ENCODE measurements at places on chromosomes 3 and 15. TPM values are rescaled to one million over a fixed set of nuclear protein-coding genes. Genes with fewer than 3 reads are reported as not detected.

DNA sequence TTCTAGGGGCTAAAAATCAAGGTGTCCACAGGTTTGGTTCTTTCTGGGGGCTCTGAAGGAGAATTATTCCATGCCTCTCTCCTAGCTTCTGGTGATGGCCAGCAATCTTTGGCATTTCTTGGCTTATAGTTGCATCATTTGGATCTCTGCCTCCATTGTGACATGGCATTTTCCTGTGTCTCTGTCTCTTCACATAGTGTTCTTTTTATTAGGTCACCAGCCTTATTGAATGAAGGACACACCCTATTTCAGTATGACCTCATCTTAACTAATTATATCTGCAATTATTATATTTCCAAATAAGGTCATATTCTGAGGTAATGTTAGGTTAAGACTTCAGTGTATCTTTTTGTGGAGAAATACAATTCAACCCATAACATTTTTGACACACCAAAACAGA lies 3.2 kb upstream of the GBE1 start:
- no peak for DNase-seq
- no peak overlapping the region for H3K4me3 ChIP-seq
- H3K4me1 ChIP-seq: no peaks in the 10 kb centered on the region

GRCh38 chr15:84697236-84697990 lies 18.5 kb downstream of the SEC11A start:
- no peaks in the 10 kb centered on the region for H3K36me3 ChIP-seq
- no peak overlapping the region for H3K4me3 ChIP-seq
- H3K27ac ChIP-seq: no peak overlapping the region
- no peak for DNase-seq

DNA sequence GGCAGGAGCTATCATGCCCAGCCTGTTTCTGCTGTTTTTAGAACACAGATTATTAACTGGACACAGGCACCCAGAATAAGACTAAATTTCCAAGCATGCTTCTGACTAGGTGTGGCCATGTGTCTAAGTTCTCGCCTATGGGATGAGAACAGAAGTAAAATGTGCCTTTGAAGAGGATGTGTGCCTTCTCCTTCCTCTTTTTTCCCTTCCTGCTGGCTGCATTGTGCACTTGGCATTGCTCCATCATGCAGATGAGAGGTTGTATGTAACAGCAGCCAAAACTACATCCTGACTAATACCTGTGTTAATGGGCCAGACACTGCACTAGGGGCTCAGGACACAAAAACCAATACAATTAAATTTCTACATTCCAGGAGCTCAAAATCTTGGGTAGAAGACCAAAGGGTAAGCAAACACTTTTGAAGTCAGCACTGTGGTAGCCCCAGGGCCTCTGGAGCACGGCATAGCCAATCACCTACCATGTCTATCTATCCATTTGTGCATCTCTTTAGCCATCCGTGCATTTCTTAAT lies 40.9 kb upstream of the RNU6-1 start:
- H3K27me3 ChIP-seq: no peaks in the 10 kb centered on the region
- H3K27ac ChIP-seq: no peak overlapping the region
- H3K4me1 ChIP-seq: no peaks in the 10 kb centered on the region
- DNase-seq: no peak
- no peaks in the 10 kb centered on the region for H3K36me3 ChIP-seq

GRCh38 chr3:172279974-172280373 lies 168.3 kb downstream of the GHSR start:
- H3K4me1 ChIP-seq: no peaks in the 10 kb centered on the region
- no peak overlapping the region for H3K27ac ChIP-seq
- no peak for DNase-seq

GRCh38 chr15:75023872-75024636 lies 664 bp downstream of the PPCDC start:
- H3K4me1 ChIP-seq: peaks cover 5% of the 10 kb centered on the region
- peak overlapping the region; percentile 67 for H3K4me3 ChIP-seq
- H3K27me3 ChIP-seq: no peaks in the 10 kb centered on the region
- H3K27ac ChIP-seq: peak overlapping the region; percentile 72
- no peak for DNase-seq
- H3K36me3 ChIP-seq: no peaks in the 10 kb centered on the region

DNA sequence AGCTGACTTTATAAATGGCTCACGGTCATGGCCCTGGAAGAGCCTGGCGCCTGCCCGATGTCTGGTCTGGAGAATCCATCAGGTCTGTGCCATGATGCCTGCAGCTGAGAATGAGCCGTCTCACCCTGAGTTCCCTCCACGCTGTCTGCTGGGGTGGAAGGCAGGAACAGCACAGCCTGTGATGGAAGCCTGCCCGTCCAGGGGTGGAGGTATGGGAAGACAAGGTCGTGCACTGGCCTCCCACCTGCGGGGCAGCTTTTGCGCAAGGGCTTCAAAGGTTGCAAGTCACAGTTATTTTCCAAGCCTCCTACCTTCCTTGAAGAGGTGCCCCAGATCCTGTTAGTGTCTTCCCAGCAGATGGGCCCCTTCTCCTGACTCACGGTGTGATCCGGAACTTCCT lies 275.5 kb downstream of the FAM43A start:
- H3K4me3 ChIP-seq: no peak overlapping the region
- no peak for DNase-seq
- H3K27me3 ChIP-seq: no peaks in the 10 kb centered on the region
- no peaks in the 10 kb centered on the region for H3K4me1 ChIP-seq

DNA sequence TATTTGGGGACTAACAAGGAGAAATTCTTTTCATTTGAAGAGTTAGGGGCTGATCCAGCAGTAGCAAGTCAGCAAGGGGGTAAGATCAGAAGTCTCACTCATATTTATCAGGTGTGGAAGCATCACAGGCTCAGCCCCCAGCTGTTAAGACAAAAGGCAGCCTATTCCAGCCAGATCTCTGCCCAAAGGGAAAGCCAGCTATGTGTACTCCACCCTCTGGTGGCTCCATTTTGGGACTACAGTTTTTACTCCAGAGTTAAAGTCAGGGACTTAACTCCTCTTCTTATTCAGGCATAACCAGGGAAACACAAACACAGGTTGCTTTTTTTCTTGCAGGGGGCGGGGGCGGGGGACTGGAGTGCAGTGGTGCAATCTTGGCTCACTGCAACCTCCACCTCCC lies 19.2 kb downstream of the UBP1 start:
- H3K4me3 ChIP-seq: no peak overlapping the region
- no peak for DNase-seq
- H3K36me3 ChIP-seq: no peaks in the 10 kb centered on the region
- H3K27ac ChIP-seq: no peak overlapping the region

- no peak overlapping the region for H3K4me3 ChIP-seq
- no peaks in the 10 kb centered on the region for H3K36me3 ChIP-seq
- H3K27ac ChIP-seq: no peak overlapping the region
- H3K4me1 ChIP-seq: no peaks in the 10 kb centered on the region
- DNase-seq: no peak
- no peaks in the 10 kb centered on the region for H3K27me3 ChIP-seq
Observed at GRCh38 chr3:188471723-188472122, 317.8 kb downstream of the LPP start.

DNA sequence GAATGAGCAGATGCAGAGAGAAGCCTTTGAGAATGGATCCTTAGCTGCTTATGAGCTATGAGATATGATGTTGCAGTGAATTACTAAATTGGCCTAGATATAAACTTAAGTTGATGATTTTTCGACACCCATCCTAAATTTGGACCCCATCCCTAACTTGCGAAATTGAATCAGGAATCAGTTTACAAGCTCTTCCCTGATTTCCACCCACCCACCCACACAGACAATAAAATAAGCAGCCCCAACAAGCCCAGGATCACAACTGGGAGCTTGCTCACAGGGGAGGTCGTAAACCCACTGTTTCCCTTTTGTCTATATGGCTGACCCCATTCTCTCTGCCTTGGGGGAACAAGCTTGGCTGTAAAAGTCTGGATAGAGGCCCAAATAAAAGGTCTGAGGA lies 57.3 kb downstream of the GREM1 start:
- no peak overlapping the region for H3K4me3 ChIP-seq
- no peaks in the 10 kb centered on the region for H3K4me1 ChIP-seq
- no peaks in the 10 kb centered on the region for H3K36me3 ChIP-seq
- H3K27ac ChIP-seq: no peak overlapping the region
- DNase-seq: no peak

- no peak for DNase-seq
- H3K27me3 ChIP-seq: no peaks in the 10 kb centered on the region
- no peak overlapping the region for H3K4me3 ChIP-seq
- H3K27ac ChIP-seq: no peak overlapping the region
- no peaks in the 10 kb centered on the region for H3K4me1 ChIP-seq
Observed at GRCh38 chr3:88137836-88138235, 11.9 kb upstream of the C3orf38 start.

- no peaks in the 10 kb centered on the region for H3K36me3 ChIP-seq
- no peak overlapping the region for H3K4me3 ChIP-seq
- DNase-seq: no peak
- H3K4me1 ChIP-seq: no peaks in the 10 kb centered on the region
Observed at GRCh38 chr3:157754451-157754850, 251.2 kb upstream of the VEPH1 start.

DNA sequence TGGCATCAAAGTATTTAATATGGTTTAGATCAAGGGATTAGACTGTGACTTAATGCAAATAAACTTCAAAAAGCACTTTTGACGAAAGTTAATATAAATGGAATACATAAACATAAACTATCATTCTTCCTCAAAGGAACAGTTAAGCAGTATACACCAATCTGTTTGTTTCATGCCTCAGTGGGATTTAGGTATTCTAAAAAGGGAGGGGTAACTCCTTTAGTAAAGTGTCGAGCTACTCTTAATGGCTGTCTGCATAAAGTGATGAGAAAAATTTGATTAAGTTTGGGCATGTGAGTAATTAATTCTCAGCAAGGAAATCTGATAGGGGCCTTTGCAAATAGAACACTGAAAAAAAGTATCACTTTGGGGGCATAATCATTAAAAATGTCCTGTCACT lies 176.9 kb downstream of the FRMD5 start:
- no peaks in the 10 kb centered on the region for H3K36me3 ChIP-seq
- H3K27me3 ChIP-seq: no peaks in the 10 kb centered on the region
- no peak for DNase-seq
- no peak overlapping the region for H3K4me3 ChIP-seq
- H3K4me1 ChIP-seq: no peaks in the 10 kb centered on the region
- no peak overlapping the region for H3K27ac ChIP-seq

- no peaks in the 10 kb centered on the region for H3K4me1 ChIP-seq
- DNase-seq: no peak
- H3K27ac ChIP-seq: no peak overlapping the region
- H3K4me3 ChIP-seq: no peak overlapping the region
Observed at GRCh38 chr3:25150199-25150598, 277.9 kb upstream of the RARB start.

DNA sequence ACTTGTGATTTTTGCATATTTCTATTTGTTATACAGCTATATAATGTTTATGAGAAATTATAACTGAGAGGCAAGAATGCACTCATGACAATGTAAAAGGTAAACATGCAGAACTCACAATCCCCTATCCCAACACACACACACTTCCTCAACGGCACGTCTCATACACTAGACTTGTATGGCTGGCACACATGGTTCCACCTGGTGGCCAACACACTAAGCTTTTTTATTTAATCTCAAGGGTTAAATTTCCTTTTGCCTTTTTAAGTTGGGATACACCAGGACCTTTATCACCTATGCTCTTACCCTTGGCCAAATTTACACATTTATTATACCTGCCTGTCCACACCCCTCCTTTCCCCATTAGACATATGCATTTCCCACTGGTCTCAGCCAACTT lies 88.6 kb upstream of the PSMD6 start:
- no peaks in the 10 kb centered on the region for H3K4me1 ChIP-seq
- no peak for DNase-seq
- no peaks in the 10 kb centered on the region for H3K36me3 ChIP-seq
- H3K27me3 ChIP-seq: no peaks in the 10 kb centered on the region
- H3K27ac ChIP-seq: no peak overlapping the region

DNA sequence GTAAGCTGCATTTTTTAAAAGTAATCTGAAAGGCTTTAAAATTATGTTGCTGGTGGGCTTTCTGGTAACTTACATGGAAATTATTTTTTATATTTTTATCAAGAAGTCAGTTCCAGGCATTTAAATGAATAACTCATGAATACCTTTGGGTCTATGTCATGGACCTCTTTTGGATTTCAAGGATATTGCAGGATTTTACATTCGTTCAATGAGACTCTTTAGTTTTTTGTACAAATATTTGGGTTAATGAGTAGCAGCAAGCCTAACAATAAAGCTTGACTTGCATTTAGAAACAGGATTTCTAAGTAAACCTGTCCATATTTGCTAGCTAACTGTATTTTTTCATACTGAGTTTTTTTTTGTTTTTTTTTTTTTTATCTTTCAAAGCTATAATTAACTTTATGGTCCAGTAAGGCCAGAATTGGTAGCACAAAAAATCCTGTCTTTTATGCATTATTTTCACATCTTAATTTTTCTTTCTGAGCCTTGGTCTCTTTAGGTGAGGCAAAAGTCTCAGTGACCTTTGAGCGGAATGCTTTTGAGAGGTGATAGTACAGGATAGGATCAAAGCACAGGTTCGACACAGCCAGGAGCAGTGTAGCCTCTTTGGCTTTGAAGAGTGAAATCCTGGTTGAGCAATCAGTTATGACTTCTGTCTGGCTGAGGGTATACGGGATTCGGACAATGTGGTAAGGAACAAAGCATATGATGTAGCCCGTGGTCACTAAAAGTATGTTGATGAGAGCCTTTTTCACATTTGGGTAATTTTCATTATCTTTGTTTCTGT lies 4.8 kb downstream of the GPR171 start:
- no peaks in the 10 kb centered on the region for H3K27me3 ChIP-seq
- no peaks in the 10 kb centered on the region for H3K36me3 ChIP-seq
- H3K4me1 ChIP-seq: no peaks in the 10 kb centered on the region
- no peak overlapping the region for H3K4me3 ChIP-seq
- H3K27ac ChIP-seq: no peak overlapping the region
- DNase-seq: no peak

DNA sequence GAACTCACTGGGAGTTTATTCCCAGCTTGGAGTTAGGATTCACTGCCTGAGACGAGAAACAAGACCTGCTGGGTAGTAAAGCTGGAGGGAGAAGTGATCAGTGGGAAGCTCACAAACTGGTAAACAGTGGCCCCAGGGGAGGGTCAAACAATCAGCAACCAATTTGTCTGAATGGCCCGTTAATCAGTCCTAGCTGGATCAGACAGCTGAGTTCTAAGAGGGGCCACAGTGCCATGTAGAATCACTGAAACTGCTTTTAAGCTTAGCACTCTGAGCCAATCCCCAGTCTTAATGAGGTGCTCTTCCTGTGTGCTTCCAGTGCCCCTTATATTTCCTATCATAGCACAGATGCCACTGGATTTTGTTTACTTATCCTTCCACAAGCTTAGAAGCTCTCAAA lies 591.7 kb downstream of the RSL24D1 start:
- no peaks in the 10 kb centered on the region for H3K36me3 ChIP-seq
- DNase-seq: no peak
- H3K27me3 ChIP-seq: no peaks in the 10 kb centered on the region
- no peak overlapping the region for H3K4me3 ChIP-seq

- DNase-seq: no peak
- H3K4me1 ChIP-seq: no peaks in the 10 kb centered on the region
Observed at GRCh38 chr3:80601479-80601878, 833.7 kb upstream of the ROBO1 start.

GRCh38 chr3:125108833-125109535 lies 53.2 kb upstream of the HEG1 start:
- H3K27ac ChIP-seq: no peak overlapping the region
- H3K4me1 ChIP-seq: no peaks in the 10 kb centered on the region
- no peaks in the 10 kb centered on the region for H3K27me3 ChIP-seq
- no peak overlapping the region for H3K4me3 ChIP-seq

The PLA2G4D gene
- 0.27 TPM for total RNA-seq

The KCNMB2 gene
- total RNA-seq: 0.72 TPM

The OPA1 gene
- total RNA-seq: 76.9 TPM

The ITIH1 gene
- 0.91 TPM for total RNA-seq

Measured in colonic mucosa (tissue), 4 donors.